Astrocyte (in vitro differentiated cells and primary cell): ENCODE measurements at places on chromosomes 13 and 19. TPM values are rescaled to one million over a fixed set of nuclear protein-coding genes. Genes with fewer than 3 reads are reported as not detected.

- DNase-seq = no peak
Observed at GRCh38 chr19:2246801-2247361, 2.2 kb upstream of the AMH start.

Gene NCLN
- total RNA-seq = 95.8 and 97.3 TPM in 2 replicates

- DNase-seq = no peak
Observed at GRCh38 chr13:87792878-87793277, 121.7 kb downstream of the SLITRK5 start.

DNA sequence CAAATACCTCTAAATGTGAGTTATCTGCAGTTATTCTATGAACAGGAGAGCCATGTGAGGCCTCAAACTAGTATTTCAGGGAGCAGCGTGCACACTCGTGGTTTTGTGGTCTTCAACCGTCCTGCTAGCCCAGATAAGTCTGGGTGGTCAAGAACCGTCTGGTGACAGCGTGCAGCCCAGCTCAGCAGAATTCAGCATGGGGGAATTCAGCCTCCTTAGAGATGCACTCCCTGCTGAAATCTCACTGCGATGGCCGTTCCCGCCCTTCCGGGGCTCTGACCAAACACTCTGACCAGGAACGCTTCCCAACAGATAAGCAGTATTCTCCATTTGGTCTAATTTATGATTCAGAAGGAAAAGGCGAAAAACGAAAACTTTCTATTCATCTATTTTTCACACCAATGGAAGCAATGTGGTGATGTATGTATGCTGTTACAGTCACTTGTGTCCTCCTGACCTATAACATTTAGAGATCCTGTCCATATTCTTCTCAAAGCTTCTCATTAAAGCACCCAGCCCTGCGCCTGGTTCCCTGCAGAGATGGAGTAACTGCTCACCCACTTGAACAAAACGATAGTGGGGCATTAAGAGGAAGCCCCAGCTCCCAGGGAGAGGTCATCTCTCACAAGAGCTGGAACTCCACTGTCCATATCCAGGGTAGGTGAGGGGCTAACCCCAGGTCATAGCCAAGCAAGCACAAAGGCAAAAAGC, 2.9 kb downstream of the ANKRD27 start:
- DNase-seq = peak; percentile 37

- no peak for DNase-seq
Observed at GRCh38 chr13:45362939-45363338, 22.0 kb upstream of the TPT1 start.

Gene SIGLEC11
- total RNA-seq = not detected in 2 replicates

Gene RFPL4A
- 0.43 TPM in 1 of 2 replicates, not detected in the other for total RNA-seq

Gene SERP2
- 2.4 and 3.5 TPM in 2 replicates for total RNA-seq

Gene HIPK4
- 0.12 TPM in 1 of 2 replicates, not detected in the other for total RNA-seq

Gene ZNF98
- total RNA-seq = not detected in 2 replicates

DNA sequence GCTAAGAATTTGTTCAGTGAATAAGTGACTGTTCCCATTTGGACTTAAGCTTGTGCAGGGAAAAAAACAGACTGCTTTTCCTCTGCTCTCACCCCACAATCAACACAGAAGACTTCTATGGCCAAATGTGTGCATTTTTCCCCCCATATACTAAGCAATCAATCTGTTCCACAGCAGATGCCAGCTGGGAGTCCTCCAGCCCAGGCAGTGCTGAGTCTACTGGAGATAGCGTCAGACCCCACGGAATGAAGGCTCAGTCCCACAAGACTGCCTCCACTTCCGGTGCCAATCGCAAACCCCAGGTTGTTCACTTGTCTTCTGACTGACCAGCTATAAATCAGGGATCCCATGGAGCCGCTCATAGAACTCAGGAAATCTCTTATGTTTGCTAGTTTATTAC, 69.5 kb upstream of the ANKRD10 start:
- no peak for DNase-seq

GRCh38 chr13:41610404-41610803, 153.1 kb downstream of the RGCC start:
- DNase-seq = peak; percentile 93

Gene MBD3L3
- not detected in 2 replicates for total RNA-seq

- no peak for DNase-seq
Observed at GRCh38 chr19:38248421-38248820, 7.8 kb downstream of the PPP1R14A start.

GRCh38 chr19:41575998-41576397, at the start of gene CEACAM21:
TSS of gene CEACAM21 (plus strand) at chr19:41576166. CDS start at chr19:41576275, 109 bp downstream.
- DNase-seq = no peak

Gene TEX101
- total RNA-seq = not detected in 2 replicates

GRCh38 chr19:28744014-28744413, 468.9 kb downstream of the UQCRFS1 start:
- no peak for DNase-seq

- no peak for DNase-seq
Observed at GRCh38 chr19:49447485-49448431, 3.9 kb downstream of the PIH1D1 start.

Gene PDE4C
- total RNA-seq = 0.64 and 0.70 TPM in 2 replicates

- DNase-seq = no peak
Observed at GRCh38 chr13:23909606-23910005, 12.3 kb upstream of the C1QTNF9B start.

- no peak for DNase-seq
Observed at GRCh38 chr19:43802216-43802951, at the start of gene LYPD5. TSS of gene LYPD5 (minus strand) at chr19:43802447. CDS start at chr19:43802380, 67 bp downstream.

DNA sequence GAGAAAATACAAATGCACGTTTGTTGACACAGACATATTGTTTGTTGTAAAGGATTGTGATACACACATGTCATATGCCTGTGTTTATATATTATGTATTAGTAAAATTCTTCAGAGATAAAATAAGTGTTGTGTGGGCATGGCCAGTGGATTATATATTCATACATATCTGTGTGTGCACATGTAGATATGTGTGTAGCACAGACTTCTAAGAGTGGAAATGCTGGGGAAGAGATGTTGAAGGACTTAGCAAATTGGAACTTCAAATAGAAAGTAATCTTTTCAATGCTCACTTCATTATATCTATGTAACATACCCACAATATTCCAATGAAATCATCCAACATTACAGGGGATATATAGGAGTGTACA, 413.2 kb downstream of the LMO7 start:
- DNase-seq = no peak
